ENCODE measurements at places on chromosomes 5 and 9.

GRCh38 chr5:136037001-136037705 lies 8.4 kb downstream of the TGFBI start:
- peak; percentile 56 for DNase-seq

DNA sequence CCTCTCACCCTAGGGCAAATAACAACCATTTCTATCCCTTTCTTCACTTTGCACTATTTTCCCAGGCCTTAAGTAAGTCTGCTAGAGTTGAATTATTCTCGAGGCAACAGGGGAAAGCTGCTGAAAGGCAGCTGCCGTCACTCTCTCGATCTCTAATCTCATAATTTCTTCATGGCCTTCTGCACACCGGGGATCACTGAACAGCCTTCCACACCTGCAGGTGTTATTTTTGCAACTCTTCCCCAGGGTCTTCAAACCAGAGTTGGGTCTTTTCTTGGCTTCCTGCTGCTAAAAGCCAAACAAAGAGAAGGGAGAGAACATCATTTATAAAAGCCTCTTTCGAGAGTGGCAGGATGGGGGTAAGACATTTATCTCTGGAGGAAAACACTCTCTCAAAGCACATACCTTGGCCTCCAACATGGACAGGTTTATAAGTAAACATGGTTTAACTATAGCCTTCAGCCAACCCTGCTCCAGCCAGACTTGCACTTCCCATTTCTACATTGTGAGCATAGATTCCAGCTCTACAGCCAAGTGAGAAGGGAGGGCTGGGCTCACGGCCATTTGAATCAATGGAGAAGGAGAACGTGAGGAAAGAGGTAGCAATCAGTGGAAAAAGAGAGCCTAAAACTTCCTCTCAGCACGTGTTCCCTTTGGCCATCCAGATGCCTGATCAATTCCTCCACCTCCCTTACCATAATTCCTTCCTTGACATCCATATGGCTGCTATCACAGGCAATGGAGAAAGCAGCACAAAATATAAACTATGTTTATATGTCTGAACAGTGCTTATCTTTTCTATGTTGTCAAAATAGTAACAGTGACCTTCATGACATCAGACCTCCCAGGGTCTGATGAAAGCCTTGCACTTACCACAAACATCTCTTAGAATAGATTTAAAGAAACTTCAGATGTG lies 464.9 kb downstream of the TLE1 start:
- no peak for DNase-seq

DNA sequence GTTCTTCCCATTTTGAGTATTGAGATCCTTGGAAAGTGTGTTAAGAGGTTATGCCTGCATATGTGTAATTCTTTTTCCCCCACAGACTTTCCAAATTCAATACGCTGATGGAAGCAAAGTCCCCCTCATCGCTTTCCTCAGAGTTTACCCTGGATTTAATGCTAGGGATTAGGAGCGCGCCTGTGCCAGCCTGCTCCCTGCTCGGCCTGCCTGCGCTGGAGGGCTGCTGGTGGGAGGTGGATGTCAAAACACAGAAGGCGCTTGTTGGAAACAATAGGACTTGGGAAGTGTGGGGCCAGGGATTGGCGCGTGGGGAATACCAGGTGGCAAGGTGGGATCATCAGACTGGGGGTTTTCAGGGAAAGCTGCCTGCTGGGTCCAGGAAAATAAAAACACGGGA lies 39.8 kb upstream of the PTCH1 start:
- DNase-seq = no peak

- DNase-seq = no peak
Observed at GRCh38 chr9:2700909-2701550, 16.3 kb upstream of the KCNV2 start.

DNA sequence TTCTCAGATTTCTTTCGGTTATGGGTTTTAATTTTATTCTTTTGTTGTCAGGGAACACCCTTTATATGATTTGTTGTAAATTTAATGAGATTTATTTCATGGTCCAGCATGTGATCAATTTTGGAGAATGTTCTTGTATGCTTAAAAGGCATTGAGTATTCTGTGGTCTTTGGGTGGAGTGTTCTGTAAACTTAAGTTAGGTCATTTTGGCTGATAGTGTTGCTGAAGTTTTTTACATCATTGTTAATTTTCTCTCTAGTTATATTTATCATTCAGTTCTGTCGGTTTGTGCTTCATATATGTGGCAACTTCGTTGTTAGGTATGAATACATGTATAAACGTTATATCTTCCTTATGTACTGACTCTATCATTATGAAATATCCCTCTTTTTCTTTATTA lies 55.5 kb downstream of the NIPBL start:
- DNase-seq = no peak

DNA sequence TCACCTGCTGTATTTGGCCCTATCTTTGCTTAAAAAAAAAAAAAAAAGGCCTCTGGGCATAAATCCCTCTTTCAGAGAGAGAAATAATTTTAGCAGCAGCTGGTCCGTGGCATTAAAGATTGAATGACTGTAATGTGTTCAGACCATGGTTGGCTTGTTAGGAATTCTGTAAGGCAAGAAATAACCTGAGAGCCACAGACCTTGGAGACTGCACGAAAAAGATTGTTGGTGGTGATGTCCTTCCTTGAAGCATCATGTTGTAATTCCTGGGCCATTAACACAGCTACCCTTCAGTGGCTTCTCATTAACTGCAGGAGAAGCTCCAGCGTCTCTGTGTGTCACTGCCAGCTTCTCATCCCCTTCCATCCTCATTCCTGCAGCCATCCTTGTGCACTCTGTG lies 79.0 kb downstream of the SGCD start:
- DNase-seq = no peak

GRCh38 chr5:174086751-174087150 lies 41.2 kb downstream of the NSG2 start:
- no peak for DNase-seq

DNA sequence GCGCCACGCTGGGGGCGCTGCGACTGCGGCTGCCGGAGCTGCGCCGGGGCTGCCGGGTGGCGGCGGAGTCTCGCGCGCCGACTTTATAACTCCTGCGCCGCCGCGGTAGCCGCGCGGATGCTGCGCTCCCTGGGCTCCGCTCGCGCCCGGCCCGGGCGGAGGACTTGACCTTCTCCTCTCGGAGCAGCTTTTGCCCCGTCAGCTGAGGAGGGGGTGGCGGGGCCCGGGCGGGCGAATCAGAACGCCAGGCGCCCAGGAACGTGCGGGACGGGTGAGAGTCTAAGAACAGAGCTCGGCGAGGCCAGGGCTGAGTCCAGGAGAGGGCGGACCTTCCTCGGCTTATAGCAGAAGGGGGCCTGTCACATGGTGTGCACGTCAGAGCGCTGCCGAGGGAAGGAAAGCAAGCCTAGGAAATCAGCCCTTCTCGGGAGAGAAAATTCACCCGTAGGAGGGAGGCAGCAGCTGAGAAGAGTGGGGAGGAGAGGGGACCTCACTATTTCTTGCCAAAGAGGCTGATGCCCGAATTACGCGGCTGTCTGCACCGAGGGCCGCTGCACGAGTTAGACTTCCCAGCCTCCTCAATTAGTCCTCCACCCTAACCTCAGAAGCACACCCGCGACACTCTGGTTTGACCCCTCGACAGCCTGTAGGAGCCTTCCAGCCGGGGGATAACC lies at the start of gene FOXD1:
FOXD1 (minus strand) TSS at position 315 of the 674 bp plus-strand sequence. CDS start 415 bp downstream, outside the sequence.
- DNase-seq = peak; percentile 35

DNA sequence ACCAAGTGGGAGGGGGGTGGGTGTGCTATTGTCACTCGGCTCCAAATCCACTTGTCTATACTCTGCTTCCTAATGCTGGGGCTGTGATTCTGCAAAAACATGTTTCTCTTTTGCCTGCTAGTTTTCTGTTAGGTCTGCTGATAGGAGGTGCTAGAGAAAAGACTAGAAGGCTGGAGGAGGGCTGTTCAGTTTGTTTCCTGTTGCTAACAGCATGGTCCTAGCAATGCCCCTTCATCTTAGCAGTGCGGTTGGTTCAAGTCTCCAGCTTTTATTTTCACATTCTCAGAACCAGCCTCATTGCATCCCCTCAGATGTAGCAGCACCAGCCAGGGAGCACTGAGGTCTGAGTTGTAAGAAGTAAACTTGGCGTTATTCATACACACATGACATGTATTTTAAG lies 310.2 kb downstream of the YTHDC2 start:
- no peak for DNase-seq

GRCh38 chr5:57303985-57304384 lies 130.1 kb downstream of the GPBP1 start:
- DNase-seq = no peak

DNA sequence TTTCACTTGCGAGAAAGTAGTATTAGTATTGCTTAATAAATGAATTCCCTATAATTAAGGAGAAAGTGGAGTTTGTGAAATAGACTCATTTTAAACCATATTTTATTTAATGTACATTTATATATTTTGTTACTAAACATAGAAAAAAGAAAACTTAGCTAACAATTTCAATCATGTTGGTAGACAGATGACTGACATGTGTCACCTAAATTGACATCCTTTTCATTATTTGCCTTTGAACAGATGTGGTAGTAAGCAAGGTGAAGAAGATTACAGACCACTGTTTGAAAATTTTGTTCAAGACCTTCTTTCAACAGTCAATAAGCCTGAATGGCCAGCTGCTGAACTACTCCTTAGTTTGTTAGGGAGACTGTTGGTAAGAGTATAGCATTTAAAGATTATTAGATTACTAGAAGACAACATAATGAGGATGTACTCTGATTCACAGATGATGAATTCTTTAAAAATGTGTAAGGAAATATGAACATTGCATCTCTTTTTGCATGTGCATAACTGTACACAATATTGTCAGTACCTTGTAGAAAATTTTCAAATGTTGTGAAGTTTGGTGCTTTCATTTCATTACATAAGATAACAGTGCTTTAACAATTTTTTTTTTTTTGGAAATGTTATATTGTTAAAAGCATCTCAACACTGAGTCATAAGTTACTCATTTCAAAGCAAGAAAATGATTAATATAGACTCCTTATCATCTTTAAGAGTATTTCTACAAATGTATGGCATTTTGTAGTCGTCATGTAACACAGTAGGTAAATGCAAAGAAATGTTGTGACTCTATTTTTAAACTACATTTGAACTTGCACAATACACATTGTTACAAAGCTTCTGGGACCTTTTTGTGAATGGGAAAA lies 139.5 kb downstream of the NIPBL start:
- no peak for DNase-seq

DNA sequence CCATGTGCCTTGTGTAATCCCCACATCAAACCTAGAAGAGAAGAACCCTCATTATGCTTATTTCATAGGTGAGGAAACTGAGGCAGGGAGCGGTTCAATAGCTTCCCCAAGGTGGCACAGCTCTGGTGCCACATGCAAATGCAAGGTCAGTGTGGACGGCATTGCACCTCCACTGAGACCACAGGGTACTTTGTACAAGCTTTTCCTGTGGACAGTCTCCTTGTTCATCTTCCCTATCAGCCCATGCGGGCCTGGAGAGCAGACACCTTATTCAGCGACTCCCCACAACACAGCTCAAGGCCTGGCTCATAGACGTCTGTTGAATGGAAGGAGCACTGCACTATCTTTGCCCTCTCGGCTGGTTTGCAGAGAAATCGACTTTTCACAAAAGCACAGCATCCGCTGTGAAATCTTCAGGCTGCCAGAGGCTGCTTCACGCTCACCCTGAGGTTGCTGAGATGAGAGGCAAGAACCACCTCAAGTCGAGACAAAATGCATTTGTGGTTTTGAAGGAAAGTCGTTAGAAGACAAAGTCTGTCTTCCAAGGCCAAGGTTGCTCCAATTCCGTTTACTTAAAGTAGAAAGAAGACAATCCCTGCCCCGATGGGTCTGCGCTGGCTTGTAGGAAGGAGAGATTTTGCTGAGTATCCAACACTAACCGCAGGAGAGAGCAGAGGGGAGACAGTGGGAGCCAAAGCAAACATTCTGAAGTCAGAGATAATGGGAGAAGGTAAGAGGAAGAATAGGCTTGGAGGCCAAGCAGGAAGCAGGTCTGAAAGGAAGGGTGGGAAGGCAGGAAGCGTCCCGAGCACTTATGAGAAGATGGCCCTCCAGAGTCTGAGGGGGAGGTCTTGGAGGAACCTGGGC lies 34.2 kb upstream of the STRBP start:
- no peak for DNase-seq

GRCh38 chr9:97847474-97848214 lies 5.4 kb upstream of the FOXE1 start:
- no peak for DNase-seq

DNA sequence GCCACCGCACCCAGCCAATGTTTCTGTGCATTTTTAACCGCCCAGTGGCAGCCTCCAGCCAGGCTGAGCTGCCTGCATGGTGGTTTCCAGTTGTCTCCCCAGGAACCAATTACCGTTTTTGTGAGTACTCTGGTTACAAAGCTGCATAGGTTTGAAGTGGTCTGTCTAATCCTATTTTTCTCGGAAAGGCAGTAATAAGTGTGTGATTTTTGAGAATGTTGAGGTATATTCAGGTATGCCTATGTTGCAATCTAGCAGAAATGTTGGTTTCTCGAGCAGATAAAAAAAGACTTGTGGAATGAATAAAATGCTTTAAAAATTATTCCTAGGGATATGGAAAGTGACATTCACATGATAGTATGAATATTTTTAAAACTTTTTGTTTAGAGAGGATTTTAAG lies 41.5 kb upstream of the ANKH start:
- no peak for DNase-seq

- no peak for DNase-seq
Observed at GRCh38 chr9:114186605-114187289, 31.4 kb downstream of the COL27A1 start.

DNA sequence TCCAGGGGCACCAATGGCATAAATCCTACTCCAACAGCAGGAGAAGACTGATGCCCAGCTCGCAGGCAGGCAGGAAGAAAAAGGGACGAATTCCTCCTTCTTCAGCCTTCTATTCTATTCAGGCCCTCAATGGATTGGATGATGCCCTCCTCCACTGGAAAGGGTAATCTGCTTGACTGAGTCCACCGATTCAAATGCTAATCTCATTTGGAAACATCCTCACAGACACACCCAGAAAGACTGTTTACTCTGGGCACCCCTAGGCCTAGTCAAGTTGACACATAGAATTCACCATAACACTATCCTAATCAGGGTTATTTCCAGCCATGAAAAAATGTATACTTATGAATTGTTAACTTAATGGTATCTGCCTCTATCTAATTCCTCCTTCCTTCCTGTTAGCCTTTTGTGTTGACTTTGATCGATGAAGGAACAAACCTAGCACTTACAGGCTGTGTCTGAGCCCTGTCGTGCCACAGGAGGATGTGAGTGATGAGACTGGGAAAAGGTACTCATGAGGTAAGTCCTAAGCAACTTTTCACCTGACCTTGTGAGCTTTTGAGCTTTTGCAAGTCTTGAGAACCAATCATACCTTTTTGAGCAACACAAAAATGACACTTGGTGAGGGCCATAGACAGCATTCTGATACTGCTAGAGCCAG lies 36.5 kb downstream of the FOXD1 start:
- no peak for DNase-seq

DNA sequence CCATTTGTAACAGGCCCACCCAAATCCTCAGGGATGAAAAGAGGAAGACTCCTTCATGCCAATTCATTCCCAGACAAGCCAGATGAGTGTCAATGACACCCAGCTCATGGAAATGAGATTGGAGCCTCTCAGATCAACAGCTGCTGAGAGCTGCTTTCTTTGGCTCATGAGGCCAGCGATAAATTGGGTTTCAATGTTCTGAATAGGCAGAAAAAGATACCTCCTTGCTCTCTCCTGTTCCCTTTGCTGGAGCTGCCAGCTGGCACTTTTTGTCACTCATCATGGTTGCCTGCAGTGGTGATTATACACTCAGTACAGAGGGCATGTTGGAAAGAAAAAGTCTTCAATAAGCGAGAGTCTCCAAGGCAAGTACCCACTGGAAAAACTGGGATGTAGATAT lies 47.1 kb downstream of the SH3RF2 start:
- no peak for DNase-seq

Measured in NCI-H1417 treated with DMSO at 0.1 percent for 48 hours (cell line).